ENCODE measurements at places on chromosomes 13 and 19. TPM values are rescaled to one million over a fixed set of nuclear protein-coding genes. Genes with fewer than 3 reads are reported as not detected.
A peak's percentile ranks its signal among the peaks of the same experiment; 100 is the strongest.

EID2B gene
- 2.2 TPM for total RNA-seq

LIM2 gene
- total RNA-seq = not detected

CBY2 gene
- not detected for total RNA-seq

NLRP5 gene
- not detected for total RNA-seq

STOML3 gene
- not detected for total RNA-seq

ATP8A2 gene
- total RNA-seq = 16.3 TPM

TMPRSS9 gene
- total RNA-seq = 0.33 TPM

KCNK6 gene
- total RNA-seq = 5.4 TPM

FBN3 gene
- 31.0 TPM for total RNA-seq

GRCh38 chr13:42832341-42833096, 51.1 kb downstream of the FAM216B start:
- H3K36me3 ChIP-seq = no peaks in the 10 kb centered on the region
- no peak overlapping the region for H3K27ac ChIP-seq
- no peak overlapping the region for H3K4me3 ChIP-seq
- H3K4me1 ChIP-seq = no peaks in the 10 kb centered on the region
- no peak for DNase-seq

DNA sequence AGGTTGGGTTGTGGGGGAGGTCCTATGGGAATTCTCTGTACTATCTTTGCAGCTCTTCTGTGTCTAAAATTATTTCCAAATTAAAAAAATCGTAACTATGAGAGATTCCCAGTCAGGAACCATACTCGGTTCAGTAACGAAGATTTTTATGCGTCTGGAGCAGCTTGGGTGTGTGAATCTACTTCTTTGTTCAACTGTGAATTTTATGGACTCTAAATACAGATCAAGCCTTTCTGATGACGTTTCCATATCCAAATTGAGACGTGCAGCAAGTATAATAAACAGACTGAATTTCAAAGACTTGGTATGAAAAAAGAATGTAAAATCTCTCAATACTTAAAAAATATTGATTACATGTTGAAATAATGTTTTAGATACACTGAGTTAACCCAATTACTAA, 30.9 kb downstream of the MLLT1 start:
- peaks cover 37% of the 10 kb centered on the region for H3K36me3 ChIP-seq
- H3K4me3 ChIP-seq = no peak overlapping the region
- DNase-seq = no peak
- 0 out of 2 replicates have a peak, but pooled peaks cover 2% of the 10 kb centered on the region for H3K4me1 ChIP-seq
- H3K27ac ChIP-seq = no peak overlapping the region
- no peaks in the 10 kb centered on the region for H3K27me3 ChIP-seq

DNA sequence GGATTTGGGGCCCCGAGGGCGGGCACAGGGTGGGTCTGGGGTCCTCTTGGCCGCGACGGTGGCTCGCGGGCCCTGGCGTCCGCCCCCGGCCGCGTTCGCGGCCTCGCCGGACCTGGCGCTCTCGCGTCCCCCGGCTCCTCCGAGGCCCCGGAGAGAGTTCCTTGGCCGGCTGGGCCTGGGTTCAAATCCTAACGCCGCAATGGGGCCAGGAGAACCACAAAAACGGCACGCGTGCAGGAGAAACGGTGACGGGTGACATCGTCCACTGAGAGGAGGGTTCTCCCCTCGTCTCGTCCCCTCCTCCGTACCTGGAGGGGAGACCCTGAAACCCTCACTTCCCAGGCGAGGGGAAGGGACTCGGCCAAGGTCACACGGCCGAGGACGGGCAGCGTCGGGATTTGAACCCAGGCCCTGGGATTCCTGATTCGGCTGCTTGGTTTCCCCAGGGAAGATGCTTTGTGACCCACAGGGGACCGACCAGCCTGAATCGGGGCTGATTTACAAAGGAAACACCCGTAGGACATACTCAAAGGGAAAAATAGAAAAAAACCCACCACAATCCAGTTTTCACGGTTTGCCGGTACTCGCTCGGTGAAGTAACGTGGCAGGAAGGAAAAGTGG, 624 bp downstream of the SAFB start:
- no peak for DNase-seq
- H3K4me3 ChIP-seq = peak overlapping the region; percentile 100
- H3K4me1 ChIP-seq = no peaks in the 10 kb centered on the region

- H3K27me3 ChIP-seq = no peaks in the 10 kb centered on the region
- no peaks in the 10 kb centered on the region for H3K4me1 ChIP-seq
- no peak overlapping the region for H3K4me3 ChIP-seq
- peak; percentile 52 for DNase-seq
- H3K36me3 ChIP-seq = no peaks in the 10 kb centered on the region
Measured at GRCh38 chr13:32381539-32381938, 46.4 kb downstream of the N4BP2L1 start.

DNA sequence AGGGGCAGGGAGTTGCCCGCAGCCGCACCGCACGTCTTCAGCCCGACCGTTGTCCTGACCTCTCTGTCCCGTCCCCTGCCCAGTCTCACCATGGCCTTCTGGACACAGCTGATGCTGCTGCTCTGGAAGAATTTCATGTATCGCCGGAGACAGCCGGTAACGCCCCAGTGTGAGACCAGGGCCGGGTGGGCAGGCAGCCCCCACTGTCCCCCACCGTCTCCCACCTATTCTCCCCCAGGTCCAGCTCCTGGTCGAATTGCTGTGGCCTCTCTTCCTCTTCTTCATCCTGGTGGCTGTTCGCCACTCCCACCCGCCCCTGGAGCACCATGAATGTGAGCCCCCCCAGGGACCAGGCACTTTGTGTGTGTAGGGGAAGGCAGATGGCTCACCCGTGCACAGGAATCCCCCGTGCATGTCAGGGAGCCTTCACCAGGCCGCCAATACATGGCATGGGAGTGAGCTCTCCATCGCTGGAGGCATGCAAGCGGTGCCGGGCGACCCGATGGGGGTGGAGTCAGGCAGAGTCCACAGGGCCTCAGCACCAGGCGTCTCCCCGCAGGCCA, 1.4 kb downstream of the ABCA7 start:
- H3K36me3 ChIP-seq = peaks cover 25% of the 10 kb centered on the region
- no peaks in the 10 kb centered on the region for H3K4me1 ChIP-seq
- DNase-seq = peak; percentile 27

DNA sequence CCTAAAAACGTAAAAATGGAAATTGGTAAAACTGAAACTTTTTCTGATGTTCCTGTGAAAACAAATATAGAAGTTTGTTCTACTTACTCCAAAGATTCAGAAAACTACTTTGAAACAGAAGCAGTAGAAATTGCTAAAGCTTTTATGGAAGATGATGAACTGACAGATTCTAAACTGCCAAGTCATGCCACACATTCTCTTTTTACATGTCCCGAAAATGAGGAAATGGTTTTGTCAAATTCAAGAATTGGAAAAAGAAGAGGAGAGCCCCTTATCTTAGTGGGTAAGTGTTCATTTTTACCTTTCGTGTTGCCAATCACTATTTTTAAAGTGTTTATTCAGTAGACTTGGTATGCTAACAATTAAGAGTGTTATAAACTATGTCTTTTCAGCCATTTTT, 25.6 kb downstream of the BRCA2 start:
- no peak overlapping the region for H3K4me3 ChIP-seq
- H3K4me1 ChIP-seq = no peaks in the 10 kb centered on the region
- H3K27ac ChIP-seq = no peak overlapping the region

GRCh38 chr19:50344661-50345318, 15.6 kb upstream of the KCNC3 start:
- H3K27me3 ChIP-seq = no peaks in the 10 kb centered on the region
- H3K4me3 ChIP-seq = no peak overlapping the region
- no peaks in the 10 kb centered on the region for H3K4me1 ChIP-seq
- H3K36me3 ChIP-seq = peaks cover 17% of the 10 kb centered on the region
- DNase-seq = no peak
- H3K27ac ChIP-seq = no peak overlapping the region

GRCh38 chr13:111046590-111047141, 68.4 kb upstream of the ARHGEF7 start:
- no peak for DNase-seq
- H3K4me3 ChIP-seq = peak overlapping the region; percentile 14
- H3K4me1 ChIP-seq = no peaks in the 10 kb centered on the region
- no peak overlapping the region for H3K27ac ChIP-seq
- H3K27me3 ChIP-seq = no peaks in the 10 kb centered on the region

GRCh38 chr13:90201676-90202460, 1145.6 kb upstream of the MIR17HG start:
- peaks cover 2% of the 10 kb centered on the region for H3K36me3 ChIP-seq
- no peak overlapping the region for H3K4me3 ChIP-seq
- H3K27me3 ChIP-seq = no peaks in the 10 kb centered on the region
- no peak for DNase-seq
- no peak overlapping the region for H3K27ac ChIP-seq

DNA sequence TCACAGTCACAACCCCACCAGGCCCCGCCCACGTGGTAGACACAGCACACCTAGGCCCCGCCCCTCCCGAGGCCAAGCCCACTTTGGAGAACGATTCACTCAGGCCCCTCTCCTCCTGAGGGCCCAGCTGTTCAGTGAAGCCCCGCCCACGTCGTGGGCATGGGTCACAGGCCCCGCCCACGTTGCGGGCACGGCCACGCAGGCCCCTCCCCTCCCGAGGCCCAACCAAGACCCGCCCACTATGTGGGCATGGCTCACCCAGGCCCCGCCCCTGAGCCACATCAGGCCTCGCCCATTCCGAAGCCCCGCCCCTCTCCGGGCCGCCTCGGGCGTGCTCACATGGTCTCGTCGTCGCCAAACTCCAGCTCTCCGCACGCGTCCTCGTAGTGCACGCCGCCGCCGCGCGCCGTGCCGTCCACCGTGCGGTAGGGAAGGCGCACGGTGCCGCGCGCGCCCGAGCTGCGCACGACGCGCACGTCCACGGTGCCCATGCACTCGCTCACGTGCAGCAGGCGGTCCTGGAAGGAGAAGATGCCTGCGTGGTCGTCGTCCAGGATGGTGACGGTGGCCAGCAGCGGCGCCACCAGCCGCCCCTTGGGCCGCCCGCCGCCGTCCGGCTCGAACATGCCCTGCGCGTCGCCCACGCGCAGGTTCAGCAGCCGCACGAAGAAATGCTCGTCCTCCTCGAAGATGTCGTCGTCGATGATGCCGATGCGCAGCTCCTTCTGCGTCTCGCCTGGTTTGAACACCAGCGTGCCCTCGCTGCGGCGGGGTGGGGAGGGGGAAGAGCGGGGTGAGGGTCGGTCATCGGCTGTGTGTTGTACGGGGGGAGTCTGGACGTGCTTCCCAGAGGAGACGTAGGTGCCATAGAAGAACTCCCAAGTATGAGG, 24.0 kb downstream of the SLC8A2 start:
- H3K4me3 ChIP-seq = peak overlapping the region; percentile 74
- peaks cover 1% of the 10 kb centered on the region for H3K36me3 ChIP-seq
- no peak overlapping the region for H3K27ac ChIP-seq
- DNase-seq = peak; percentile 99
- no peaks in the 10 kb centered on the region for H3K27me3 ChIP-seq

DNA sequence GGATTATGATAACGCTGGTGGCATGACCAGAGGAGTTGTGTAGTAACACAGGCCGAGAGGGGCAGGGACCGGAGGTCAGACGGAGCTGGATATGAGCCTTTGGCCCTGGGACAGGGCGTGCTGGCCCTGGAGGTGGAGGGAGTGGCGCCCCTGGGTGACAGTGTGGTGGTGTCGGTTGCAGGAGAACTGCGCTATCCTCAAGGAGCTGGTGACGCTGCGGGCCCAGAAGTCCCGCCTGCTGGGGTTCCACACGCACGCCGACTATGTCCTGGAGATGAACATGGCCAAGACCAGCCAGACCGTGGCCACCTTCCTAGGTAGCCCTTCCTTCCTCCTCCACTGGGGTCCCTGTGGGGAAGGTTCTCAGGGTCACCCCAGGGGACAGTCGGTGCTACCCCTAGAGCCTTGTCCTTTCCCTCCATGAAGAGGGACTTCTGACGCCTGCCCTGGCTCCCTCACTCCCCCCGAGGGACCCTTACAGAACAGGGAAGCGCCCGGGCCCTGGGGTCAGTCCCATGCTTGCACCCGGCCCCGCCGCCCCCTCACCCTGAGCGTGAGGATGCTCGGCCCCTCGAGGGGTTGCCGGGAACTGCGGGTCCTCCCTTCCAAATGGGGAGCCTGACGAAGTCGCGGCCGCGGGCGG, 12.8 kb upstream of the ZNF554 start:
- no peaks in the 10 kb centered on the region for H3K4me1 ChIP-seq
- H3K36me3 ChIP-seq = peaks cover 66% of the 10 kb centered on the region
- no peak overlapping the region for H3K27ac ChIP-seq
- DNase-seq = no peak
- no peaks in the 10 kb centered on the region for H3K27me3 ChIP-seq
- no peak overlapping the region for H3K4me3 ChIP-seq

DNA sequence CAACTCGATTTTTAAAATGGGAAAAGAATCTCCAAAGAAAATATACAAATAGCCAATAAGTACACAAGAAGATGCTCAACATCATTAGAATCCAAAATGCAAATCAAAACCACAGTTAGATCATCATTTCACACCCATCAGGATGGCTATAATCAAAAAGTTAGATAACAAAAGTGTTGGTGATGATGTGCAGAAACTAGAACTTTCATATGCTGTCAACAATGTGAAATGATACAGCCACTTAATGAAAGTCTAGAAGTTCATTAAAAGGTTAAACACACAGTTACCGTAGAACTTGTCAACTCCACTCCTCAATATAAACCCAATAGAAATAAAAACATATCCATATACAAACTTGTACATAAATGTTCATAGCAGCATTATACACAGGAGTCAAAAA, 11.8 kb downstream of the ZC3H13 start:
- no peaks in the 10 kb centered on the region for H3K27me3 ChIP-seq
- H3K4me3 ChIP-seq = no peak overlapping the region
- H3K36me3 ChIP-seq = peaks cover 39% of the 10 kb centered on the region
- H3K27ac ChIP-seq = no peak overlapping the region
- DNase-seq = no peak

DNA sequence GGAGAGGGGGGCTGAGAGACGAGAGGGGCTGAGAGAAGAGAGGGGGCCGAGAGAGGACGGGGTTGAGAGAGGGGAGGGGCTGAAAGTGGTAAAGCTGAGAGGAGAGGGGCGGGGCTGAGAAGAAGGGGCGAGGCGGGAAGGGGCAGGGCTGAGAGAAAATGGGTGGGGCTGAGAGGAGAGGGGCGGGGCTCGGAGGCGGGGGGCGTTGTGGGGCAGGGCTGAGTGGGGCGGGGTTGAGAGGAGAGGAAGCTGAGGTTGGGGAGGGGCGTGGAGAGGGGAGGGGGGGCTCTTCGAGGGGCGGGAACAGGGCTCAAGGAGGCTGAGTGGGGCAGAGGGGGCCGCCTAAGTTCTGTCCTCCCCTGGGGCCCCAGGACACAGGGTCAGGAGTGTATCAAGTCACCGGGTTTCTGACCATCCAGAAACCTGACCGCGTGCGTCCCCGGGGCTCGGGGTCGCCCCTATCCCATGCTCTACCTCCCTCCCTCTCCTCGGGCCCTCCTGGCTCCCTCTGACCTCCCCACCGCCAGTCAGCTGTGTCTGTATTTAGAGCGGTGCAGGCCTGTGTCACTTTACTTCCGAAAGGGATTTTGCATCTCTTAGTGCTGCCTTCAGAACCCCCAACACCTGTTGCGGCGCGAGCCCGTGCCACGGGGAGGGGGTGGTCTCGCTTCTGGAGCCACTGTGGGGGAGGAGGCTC, 38.6 kb upstream of the SEMA6B start:
- H3K36me3 ChIP-seq = no peaks in the 10 kb centered on the region
- peak; percentile 83 for DNase-seq
- no peaks in the 10 kb centered on the region for H3K4me1 ChIP-seq
- H3K27me3 ChIP-seq = no peaks in the 10 kb centered on the region
- H3K4me3 ChIP-seq = peak overlapping the region; percentile 63

All from H9 (cell line).